ENCODE measurements at places on chromosomes 7 and 10. TPM values are rescaled to one million over a fixed set of nuclear protein-coding genes. Genes with fewer than 3 reads are reported as not detected.
A peak's percentile ranks its signal among the peaks of the same experiment; 100 is the strongest.

GRCh38 chr10:120982507-120982906, 131.3 kb downstream of the WDR11 start:
- DNase-seq: no peak

DNA sequence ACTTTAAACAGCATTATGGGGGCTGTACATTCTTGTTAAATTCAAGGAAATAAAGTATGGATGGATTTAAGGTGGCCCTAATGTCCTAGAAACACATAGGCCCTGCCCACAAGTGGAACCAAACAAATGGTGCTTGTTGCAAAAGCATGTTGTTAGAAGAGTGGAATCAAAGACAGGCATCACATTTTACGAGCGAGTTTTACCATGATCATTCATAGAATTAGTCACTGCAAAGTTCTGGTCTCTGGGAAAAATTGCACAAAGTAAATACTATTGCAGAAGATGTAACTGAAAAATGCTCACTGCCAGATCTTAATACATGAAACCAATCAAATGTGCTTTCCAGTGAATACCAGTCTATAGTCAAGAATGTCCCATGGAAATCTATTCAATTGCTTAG, 677.1 kb downstream of the PARD3 start:
- DNase-seq: no peak

DNA sequence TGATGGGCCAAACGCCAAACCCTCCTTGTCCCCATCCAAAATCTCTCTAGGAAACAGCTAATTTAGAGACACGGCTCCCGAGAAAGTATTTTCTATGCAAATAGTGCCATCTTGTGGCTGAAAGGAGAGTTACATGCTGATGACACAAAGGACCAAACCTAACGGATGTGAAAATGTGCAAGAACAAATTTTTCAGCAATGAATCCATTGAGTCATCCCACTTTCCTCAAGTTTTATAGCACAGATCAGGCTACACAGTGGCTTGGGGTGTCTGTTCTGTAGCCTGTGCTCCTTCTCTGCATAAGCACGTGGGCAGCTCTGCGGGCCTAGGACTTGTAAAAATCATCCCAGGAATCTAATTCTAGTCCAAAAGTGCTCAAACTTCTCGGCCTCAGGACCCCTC, 154.8 kb upstream of the PRR15 start:
- peak; percentile 76 for DNase-seq

DNA sequence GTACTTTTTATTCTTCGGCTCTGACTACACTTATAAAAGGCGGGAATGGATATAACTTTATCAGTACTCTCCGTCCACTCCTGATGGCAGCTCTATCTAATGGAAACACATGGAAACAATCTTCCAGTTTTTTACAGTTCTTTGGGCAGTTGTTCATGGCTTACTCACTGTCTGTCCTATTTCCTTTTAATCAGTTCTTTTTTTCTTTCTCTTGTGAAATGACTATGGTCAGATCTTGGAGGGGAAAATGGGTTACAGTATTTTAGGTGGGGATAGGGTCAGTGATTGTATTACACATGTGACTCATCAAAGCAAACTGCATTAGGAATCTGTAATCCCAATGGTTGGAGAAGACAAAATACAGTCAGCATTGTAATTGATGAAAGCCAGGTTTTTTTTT, 112.4 kb downstream of the BICC1 start:
- DNase-seq: no peak

The UCMA gene
- total RNA-seq: not detected

DNA sequence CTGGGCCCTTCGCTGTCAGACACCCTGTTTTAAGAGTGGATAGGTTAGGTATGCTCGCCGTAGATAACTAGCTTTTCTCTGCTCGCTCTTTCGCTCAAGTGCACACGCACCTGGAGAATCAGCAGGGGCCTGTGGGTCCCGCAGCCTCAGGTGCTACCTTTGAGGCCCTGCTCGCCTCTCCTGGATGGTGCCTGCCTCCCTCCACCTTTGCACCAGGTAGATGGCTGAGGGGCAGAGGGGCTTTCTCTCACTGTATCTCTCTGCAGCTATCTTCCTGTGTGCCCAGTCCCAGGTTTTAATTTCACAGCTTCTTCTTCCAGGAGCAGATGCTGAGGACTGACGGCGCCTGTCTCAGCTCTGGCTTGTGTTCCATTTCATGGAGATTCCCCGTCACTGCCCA, 227.9 kb downstream of the TCF7L2 start:
- no peak for DNase-seq

- no peak for DNase-seq
Measured at GRCh38 chr7:10237306-10237705, 736.4 kb upstream of the PHF14 start.

DNA sequence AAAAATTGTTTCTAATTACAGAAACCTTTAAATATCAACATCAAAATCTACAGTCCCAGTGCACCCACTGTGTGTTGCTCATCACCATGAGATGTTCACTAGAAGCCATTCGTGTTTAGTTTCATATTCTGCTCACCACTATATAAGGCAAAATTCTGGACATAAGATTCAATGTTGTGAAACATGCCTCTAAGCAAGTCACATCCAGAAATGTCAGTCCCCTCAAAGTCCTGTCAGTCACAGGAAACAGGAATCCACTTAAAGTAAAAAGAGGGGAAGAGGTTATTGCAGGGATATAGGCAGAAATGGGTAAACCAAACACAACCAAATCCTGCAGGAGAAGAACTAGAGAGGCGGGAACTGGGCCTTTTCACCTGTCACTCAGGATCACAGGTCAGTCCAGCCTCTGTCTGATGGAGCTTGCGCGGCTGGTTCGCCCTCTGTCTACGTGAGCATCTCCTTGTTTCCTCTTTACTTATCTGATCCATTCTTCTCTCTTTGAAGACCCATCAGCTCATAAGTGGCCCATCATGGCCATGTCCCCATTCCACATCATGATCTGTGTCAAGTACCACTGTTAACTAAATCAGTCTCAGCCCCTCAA, 58.4 kb downstream of the MYPN start:
- no peak for DNase-seq

The C10orf143 gene
- total RNA-seq: 11.6 TPM

DNA sequence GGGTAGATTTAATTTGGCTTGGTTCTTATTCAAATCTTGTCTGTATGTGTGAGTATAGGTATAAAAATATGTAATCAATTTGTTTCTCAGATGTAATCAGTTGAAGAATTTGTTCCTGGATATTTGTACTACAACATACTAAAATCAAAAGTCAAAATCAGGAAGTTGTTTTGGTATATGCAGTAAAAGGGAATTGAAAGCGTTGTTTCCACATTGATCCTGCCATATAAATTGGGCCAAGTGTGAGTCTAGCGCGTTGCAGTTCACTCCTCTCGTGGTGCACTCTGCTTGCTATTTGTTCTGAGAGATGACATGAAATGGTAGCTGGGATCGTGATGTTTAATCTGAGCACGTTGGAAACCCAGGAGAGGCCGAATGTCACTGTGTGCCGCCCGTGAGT, 55.9 kb downstream of the SHH start:
- DNase-seq: no peak

The GNGT1 gene
- 0.70 TPM for total RNA-seq

DNA sequence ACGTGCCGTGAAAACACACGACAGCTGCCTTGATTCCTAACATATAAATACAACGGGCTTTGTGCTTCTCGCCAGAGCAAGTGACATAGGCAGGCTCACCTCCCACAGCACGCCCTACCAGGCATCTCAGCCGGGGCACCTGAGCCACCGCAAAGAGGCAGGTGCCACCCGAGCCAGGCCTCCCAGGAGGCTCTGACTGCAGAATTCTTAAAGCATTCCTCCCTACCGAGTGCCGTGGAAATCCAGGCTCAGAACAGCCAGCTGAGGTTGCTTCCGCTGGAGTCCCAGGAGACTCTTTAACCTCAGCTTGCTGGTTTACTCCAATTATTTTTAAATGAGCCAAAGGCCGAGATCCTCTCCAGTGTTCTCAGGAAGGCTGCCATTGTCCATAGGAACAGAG, 206.5 kb downstream of the USP6NL start:
- no peak for DNase-seq

The MBL2 gene
- not detected for total RNA-seq

Data from ureter (tissue), 1 donor.